CD4-positive, alpha-beta T cell treated with Interleukin-15 for 4 hours (primary cell): ENCODE measurements at places on chromosomes 4 and X.

- DNase-seq: no peak
Observed at GRCh38 chr4:35900286-35901243, 343.7 kb downstream of the ARAP2 start.

DNA sequence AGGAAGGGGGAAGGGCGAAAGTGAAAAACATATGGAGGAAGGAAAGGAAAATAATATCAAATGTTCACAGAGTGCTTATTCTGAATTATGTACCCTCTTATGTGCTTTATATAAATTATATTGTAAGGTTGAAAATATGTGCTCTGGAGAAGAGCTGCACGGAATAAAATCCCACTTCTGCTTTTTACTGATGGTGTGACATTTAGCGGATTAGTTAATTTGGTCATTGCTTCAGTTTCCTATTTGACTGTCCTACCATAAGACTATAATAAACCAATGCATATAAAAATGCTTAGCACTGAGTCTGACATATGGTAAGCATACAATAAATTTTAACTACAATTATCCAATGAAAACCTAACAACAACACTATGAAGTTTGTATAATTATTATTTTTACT lies 86.2 kb downstream of the NPFFR2 start:
- DNase-seq: no peak

DNA sequence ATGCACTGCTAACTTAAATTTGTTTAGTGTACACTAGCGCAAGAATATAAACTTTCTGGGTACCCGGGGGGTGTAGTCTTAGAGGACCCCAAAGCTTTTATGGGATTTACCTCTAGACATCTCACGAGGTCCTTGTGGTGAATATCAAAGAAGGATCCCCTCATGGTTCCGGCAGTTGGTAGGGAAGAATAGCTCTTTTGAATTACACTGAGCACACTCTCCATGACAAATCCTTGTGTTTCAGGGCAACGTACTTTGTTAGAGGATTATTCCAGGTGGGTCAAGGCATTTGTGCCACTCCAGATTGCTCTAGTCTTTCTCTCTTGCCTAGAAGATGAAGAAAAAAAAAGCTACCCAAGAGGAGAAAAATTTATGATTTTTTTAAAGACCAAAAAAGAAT lies 387.6 kb downstream of the PDHA2 start:
- no peak for DNase-seq

- no peak for DNase-seq
Observed at GRCh38 chr4:8853249-8853648, 18.4 kb downstream of the HMX1 start.

DNA sequence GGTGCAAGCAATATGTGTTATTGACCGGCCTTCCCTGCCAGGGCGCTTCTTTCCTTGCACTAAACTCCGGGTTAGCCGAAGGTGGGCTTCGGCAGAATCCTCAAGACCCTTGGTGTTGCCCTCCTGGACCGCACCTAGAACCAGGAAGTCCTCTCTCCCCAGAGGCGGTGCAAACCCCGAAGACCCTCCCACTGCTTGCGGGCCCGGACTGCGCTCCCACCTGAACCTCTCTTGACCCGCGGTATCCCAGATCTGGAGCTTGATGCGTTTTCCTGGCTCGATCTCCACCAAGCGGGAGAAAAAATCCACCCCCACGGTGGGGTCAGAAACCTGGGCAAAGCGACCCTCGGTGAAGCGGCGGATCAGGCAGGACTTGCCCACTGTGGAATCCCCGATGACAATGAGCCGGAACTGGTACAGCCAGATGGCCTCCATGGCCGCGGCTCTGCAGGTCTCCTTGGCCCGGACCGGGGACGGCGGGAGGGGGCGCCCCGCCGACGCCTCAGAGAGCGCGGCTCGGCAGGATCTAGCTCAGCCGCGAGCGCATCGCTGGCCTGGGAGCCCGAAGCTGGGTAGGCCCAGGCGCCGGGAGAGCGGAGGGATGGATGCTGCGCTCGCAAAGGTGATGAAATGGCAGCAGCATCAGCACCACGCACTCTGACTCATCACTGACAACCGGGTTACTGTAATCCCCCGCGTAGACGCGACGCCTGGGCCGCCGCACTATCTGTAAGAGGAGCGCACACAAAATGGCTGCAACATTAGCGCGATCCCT lies at the start of gene RAB39B:
RAB39B (minus strand) TSS at position 638 of the 775 bp plus-strand sequence; CDS start at position 435, 203 bp downstream.
- DNase-seq: peak; percentile 66

- no peak for DNase-seq
Observed at GRCh38 chr4:71396382-71396781, 57.6 kb downstream of the SLC4A4 start.

DNA sequence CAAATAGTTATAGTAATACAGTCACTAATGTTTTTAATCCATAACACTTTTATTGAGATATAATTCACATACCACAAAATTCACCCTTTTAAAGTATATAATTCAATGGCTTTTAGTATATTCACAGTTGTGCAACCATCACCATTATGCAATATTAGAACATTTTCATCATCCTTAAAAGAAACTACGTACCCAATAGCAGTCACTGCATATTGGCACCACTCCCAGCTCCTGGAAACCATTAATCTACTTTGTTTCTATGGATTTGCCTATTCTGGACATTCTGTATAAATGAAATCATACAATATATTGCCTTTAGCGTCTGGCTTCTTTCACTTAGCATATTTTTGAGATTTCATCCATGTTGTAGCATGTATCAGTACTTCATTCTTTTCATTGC lies 99.3 kb downstream of the AMMECR1 start:
- DNase-seq: no peak

GRCh38 chr4:104489731-104490095 lies 5.0 kb downstream of the CXXC4 start:
- no peak for DNase-seq
